Omental fat pad (tissue), 4 donors: ENCODE measurements at places on chromosomes 5 and 9. TPM values are rescaled to one million over a fixed set of nuclear protein-coding genes. Genes with fewer than 3 reads are reported as not detected.

DNA sequence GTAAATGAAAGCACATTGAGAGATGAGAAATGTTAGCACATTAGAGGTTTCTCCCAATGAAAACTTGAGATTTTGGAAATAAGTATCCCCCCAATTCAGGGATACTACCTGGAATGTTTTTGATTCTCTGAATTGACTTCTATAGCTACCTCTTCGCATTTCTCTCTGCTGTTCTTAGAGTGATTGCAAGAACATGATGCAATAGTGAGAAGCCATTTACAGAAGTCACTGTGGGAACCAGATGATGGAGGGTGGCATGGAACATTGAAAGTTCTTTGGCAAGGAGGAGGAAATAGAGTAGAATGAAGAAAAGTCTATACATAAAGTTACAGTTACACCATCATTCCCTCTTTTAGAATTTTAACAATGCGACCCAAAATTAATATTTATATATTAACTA is 9.2 kb downstream of the NPR3 start:
- no peak for DNase-seq

GRCh38 chr9:89519366-89519805 is 21.5 kb upstream of the SEMA4D start:
- DNase-seq: no peak

- no peak for DNase-seq
Measured at GRCh38 chr5:173480896-173481295, 135.6 kb downstream of the BOD1 start.

GRCh38 chr9:133954862-133955529 is 37.1 kb downstream of the VAV2 start:
- DNase-seq: no peak

GRCh38 chr5:15785531-15785981 is 285.6 kb downstream of the FBXL7 start:
- DNase-seq: no peak

DNA sequence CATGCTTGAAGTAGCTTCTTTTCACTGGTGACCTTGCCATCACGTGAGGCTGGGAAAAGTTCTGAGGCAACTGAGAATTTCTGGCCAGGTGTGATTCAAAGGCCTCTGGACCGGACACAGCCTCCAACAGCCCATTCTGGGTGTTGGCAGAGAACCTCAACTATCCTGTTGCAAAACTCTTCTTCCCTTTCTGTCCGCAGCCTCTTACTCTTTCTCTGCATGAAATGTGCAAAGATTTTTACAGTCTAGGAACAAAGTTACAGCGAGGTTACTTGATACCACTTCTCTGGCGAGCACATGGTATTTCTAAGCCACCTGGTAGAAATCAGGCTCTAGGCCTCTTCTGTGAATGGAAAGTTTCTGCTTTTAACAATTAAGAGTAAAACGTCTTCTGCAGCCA is 79.2 kb downstream of the FREM1 start:
- DNase-seq: no peak

DNA sequence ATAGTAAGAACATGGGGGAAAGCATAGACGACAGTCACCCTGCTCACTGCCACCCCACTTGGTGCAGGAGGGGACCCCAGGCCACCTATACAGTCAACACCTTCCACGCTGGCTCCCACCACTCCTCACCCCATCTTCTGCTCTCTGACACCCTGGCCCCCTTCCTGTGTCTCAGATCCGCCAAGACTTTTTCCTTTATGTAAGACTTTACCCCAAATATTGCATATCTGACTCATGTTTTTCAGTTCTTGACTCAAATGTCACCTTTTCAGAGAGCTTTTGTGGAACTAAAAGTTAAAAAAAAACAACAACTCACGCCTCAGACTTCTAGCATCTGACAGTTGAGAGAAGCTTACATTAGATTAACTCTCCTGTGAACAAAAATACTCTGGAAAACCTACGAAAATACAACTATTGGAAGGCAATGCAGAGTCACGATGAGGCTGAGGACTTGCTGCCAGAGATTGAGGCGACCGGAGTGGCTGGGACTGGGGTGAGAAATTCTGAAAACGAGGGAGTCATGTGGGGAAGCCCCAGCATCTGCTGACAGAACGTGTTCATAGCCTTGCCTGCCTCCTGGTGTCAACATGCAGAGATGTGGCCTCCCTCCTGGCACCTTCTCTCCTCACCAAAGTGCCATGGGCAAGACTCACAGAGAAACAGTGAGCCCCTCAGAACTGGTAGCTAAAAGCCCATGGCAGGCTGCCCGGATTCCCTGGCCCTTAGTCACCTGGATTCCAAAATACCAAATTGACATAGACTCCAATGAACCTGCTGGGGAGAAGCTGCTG is 22.4 kb upstream of the FCN2 start:
- DNase-seq: no peak

DNA sequence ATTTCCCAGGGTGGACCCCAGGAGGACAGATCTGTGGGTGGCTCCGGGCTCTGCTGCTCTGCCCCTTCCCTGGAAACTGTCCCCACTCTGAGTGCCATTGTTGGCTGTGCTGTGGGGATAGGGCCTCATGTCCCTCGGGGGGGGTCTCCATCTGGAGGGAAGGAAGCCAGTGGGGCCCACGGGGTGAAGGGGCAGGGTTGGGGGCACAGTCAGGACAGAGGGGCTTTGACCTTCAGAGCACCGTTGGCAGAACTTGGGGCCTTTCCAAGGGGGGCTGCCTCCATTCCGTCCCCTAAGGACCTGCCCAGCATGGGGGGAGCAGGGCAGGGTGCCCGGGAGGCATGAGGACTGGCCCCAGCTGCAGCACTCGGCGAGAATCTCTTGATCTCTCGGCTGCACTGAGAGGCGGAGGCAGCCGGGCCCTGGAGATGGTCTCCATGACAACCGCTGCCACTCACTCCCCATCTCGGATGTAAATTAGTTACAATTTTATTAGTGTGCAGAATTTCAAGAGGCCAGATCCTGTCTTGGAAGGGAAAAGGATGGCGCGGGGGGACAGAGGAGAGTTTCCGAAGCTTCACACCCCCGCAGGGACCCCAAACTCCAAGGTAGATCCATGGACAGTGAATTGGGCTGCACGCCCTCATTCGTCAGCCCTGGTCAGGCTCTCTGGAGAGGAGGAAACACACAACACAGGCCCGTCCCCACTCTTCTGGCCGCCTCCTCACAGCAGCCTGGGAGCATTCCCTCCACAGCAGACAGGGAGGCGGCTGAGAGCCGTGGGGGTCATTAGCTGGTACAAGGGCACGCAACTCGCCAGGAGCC is 216.2 kb upstream of the IER5L start:
- no peak for DNase-seq

GRCh38 chr9:31745468-31745867 is 639.0 kb upstream of the ACO1 start:
- no peak for DNase-seq

Gene ZNF169
- total RNA-seq: 18.6 TPM

Gene CFAP90
- not detected for total RNA-seq

Gene FAM120A
- 111 TPM for total RNA-seq

Gene RNF183
- not detected for total RNA-seq
